ENCODE measurements at places on chromosomes 12 and 14.

- DNase-seq = no peak
Observed at GRCh38 chr14:63952933-63953437, 100.2 kb downstream of the SYNE2 start.

GRCh38 chr14:83814896-83815295, 1715.0 kb upstream of the FLRT2 start:
- DNase-seq = no peak

DNA sequence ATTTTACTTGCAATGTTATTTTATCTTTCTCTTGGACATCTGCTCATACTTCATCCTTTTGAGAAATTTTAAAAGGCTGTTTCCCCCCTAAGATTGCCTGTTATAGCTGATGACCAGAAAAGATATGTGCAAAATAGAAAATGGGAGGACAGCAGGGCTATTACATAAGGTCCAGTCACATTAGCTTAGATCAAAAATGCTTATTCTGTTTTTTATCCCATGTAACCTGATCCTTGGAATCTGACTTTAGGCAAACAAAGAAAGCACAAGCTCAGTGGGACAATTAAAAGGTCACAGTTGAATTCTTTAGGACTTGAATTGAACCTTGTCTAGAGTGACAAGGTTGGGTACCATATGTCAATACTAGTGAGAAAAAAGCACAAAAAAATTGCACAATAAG, 65.1 kb upstream of the TRHDE start:
- DNase-seq = no peak

DNA sequence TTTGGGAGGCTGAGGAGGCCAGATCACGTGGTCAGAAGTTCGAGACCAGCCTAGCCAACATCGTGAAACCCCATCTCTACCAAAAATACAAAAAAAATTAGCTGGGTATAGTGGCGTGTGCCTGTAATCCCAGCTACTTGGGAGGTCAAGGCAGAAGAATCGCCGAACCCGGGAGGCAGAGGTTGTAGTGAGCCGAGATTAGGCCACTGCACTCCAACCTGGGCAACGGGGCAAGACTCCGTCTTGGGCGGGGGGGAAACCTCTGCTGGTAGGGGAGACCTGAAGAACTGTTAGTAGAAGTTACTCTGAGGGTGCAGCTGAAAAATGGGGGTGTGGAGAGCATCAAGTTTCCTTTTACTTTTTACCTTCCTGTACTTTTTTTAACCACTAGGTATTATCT, 2.2 kb upstream of the LRP1 start:
- no peak for DNase-seq

- no peak for DNase-seq
Observed at GRCh38 chr12:110269622-110270124, 11.4 kb upstream of the ATP2A2 start.

DNA sequence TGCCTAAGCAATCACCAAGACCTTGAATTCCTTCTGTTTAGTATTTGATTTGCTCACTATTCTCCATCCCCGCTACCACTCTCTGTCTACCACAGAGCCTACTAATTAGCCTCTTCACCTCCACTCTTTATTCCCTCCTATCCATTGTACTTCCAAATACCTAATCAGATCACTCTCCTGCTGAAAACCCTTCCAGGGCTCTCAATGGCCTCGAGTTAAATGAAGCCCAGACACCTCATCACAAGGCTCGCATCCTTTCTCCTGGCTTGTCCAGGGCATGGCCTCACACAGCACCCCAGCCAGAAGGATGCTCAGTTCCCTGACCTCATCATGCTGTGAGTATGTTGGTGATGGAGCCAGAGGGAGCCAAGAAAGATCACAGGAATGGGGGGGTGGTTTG, 71.4 kb upstream of the PRMT8 start:
- DNase-seq = no peak

- DNase-seq = no peak
Observed at GRCh38 chr14:59123975-59124374, 64.5 kb upstream of the DAAM1 start.

DNA sequence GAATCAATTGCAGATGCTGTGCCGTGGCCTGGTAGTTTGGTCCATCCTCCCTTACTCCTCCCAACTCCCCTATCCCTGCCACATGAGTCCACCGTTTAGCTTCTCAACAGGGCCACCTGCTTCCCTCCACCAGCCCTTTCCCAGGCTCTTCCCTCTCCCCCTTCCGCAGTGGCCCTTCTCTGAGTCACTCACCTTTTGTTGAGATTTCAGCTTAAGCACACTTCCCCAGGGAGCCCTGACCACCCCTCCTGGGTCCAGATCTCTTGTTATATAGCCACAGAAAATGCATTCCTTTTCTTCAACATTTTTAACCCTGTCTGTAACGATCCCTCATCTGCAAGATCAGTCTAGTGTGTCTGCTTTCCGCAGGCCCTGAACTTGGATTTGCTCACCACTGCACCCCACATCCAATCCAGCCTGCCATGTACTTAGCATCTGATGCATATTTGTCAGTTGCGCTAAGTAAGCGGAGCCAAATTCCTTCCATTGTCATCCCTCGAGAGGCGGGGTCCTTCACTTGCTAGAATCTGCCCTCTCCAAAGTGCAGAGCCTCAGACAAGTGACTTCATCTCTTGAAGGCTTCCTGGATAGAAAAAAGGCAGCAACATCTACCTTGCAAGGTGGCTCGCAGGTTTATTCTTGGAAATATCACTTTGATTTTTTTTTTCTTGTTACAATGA, 41.1 kb downstream of the TMEM63C start:
- DNase-seq = no peak

DNA sequence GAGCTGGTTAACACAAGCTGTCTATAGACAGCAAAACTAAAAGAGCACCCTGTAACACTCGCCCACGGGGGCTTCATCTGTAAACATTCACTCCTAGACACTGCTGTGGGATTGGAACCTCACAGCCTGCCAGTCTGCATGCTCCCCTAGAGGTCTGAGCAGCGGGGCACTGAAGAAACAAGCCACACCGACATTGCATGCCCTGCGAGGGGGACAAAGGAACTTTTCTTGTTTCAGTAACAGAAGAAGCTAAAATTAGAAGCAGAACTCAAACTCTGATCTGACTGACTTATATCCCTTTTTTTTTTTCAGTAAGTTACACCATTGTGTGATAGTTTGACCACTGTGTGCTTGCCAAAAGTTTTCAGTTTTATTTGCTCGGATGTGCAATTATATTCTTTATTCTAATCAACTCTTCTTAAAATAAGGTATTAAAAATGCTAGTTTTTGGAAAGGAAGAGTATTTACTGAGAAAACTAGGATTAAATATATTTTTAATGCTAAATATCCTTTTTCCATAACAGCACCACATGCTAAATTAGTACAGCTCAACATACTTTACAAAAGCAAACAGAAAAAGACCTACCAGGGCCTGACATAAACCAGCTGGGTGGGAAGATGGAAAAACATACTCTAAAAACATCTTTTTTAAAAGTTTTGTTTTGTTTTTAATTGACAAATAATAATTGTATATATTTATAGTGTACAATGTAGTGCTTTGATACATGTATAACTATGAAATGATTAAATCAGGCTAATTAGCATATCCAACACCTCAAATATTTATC, 100.2 kb downstream of the EPS8 start:
- DNase-seq = no peak

- DNase-seq = no peak
Observed at GRCh38 chr14:91681893-91682563, 49.9 kb downstream of the CATSPERB start.

- no peak for DNase-seq
Observed at GRCh38 chr12:15181017-15181683, 40.1 kb downstream of the RERG start.

DNA sequence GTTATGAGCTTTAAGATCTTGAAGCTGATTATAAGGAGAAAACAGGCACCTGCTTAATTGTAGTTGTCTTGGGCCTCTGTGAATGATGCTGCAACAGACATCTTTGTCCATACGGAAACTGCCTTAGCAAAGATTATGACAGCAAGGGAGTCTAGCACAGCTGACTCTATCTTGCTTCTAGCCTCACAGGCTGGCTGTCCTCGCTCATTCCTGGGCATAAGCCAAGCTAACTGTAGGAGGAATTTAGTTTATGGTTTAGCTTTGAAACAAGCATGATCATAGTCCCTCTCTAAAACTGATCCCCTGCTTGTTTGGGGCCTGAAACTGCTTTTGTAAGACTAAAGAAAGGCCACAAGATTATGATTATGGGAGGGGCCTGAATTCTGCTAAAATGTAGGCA, 74.3 kb upstream of the C14orf132 start:
- DNase-seq = no peak

GRCh38 chr12:50419112-50419909, 18.6 kb downstream of the LARP4 start:
- DNase-seq = no peak

GRCh38 chr14:101939646-101940170, 24.7 kb upstream of the DYNC1H1 start:
- no peak for DNase-seq

- DNase-seq = no peak
Observed at GRCh38 chr12:93838193-93838592, 161.0 kb downstream of the CRADD start.

DNA sequence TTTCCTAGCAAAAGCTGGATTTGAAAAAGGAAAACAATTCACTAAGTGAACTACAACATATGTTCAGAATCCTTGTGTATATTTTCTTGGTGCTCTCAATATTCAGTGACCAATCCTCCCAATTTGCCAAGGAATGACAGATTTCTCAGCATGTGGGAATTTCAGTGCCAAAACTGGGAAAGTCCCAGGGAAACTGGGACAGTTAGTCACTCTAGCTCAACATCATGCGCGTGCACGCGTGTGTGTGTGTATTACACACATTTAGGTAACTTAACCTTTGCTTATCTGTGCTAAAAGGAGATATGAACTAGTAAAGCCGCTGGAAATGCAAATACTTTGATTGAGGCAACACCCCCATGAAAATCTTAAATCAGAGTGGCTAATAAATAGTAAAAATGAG, 26.1 kb upstream of the SLC6A13 start:
- no peak for DNase-seq

GRCh38 chr14:102046337-102047278, 40.2 kb downstream of the HSP90AA1 start:
- no peak for DNase-seq

DNA sequence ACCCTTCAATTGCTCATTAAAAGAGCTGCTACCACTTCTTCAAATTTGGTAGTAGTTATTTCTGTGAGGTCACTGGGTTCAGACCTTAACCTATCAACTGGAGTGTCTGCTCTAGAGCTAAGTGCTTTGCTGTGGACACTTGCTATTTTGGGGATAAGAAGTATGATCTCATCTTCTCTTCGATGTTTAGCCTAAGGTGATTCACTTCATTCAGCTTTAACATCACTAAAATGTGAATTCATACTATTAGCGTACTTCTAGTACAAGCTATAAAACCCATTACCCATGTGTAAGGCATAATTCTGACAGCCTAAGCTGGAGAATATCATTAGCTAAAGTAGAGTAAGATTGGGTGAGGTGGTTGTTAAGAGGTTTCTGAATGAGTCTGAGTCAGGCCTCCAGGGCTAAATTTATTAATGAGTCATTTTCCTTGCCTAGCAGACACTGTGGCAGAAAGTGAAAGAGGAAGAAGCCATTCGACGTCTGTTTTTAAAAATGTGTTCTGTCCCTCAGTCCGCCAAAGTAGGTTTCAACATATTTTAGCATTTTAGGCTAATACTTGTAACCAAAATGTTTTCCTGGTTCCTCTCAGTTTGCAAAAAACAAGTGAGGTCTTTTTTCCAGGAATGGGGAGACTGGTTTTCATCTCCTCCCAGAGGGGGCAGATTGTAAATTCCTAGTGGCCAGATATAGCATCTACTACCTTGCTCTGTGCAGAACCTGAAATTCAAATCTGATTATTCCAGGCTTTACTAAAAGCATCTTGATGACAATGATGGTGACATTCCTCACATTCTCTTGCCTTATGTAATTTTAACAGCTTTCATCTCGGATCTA, 103.6 kb downstream of the SSPN start:
- DNase-seq = peak; percentile 68

DNA sequence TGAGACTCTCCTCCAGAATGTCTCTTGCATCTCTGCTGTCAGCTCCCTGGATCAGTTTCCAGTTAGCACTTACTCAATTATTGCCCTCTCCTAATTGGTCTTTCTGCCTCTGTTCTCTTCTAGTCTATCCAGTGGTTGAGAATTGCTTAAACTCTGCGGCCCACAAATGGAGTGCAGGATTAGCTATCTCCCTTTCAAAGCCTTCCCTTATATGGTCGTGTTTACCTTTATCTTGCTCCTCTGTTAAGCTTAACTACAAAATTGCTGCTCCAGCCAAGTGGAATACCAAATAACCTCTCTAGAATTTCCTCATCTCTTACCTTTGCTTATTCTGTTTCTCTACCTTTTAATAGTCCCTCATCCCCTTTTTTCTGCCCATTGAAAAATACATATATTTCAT, 132.7 kb downstream of the NRXN3 start:
- no peak for DNase-seq

Measured in GM18507 (cell line).